ENCODE measurements at places on chromosomes 1 and 21. TPM values are rescaled to one million over a fixed set of nuclear protein-coding genes. Genes with fewer than 3 reads are reported as not detected.
A peak's percentile ranks its signal among the peaks of the same experiment; 100 is the strongest.

- no peak overlapping the region for H3K4me3 ChIP-seq
- H3K36me3 ChIP-seq, result no peaks in the 10 kb centered on the region
- H3K27me3 ChIP-seq, result no peaks in the 10 kb centered on the region
- DNase-seq, result no peak
- no peaks in the 10 kb centered on the region for H3K4me1 ChIP-seq
Observed at GRCh38 chr1:165551469-165551868, 7.7 kb downstream of the LRRC52 start.

GRCh38 chr1:156437037-156437867, 63.3 kb downstream of the MEF2D start:
- no peak for DNase-seq
- peaks cover 13% of the 10 kb centered on the region for H3K4me1 ChIP-seq
- no peak overlapping the region for H3K27ac ChIP-seq

DNA sequence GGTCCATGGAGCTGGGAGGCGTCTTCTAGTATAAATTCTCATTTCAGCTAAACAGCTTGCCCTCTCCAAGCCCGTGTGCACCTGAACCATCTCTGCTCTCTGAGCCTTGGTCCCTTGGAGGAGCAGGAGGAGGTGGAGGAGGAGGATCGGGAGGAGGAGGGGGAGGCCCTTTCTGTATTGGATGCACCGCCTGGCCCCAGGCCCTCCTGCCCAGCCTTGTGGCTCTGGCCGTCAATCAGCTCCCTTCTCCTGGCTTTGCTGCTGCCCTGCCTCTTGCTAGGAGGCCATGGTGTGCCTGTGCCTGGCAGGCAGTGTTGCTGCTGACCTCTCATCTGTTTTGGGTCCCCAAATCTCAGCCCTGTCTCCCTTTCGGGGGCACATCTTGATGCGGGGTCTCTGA, 9.0 kb downstream of the COL18A1 start:
- H3K27ac ChIP-seq, result no peak overlapping the region
- no peaks in the 10 kb centered on the region for H3K27me3 ChIP-seq
- no peak for DNase-seq
- H3K4me3 ChIP-seq, result no peak overlapping the region
- H3K4me1 ChIP-seq, result no peaks in the 10 kb centered on the region

DNA sequence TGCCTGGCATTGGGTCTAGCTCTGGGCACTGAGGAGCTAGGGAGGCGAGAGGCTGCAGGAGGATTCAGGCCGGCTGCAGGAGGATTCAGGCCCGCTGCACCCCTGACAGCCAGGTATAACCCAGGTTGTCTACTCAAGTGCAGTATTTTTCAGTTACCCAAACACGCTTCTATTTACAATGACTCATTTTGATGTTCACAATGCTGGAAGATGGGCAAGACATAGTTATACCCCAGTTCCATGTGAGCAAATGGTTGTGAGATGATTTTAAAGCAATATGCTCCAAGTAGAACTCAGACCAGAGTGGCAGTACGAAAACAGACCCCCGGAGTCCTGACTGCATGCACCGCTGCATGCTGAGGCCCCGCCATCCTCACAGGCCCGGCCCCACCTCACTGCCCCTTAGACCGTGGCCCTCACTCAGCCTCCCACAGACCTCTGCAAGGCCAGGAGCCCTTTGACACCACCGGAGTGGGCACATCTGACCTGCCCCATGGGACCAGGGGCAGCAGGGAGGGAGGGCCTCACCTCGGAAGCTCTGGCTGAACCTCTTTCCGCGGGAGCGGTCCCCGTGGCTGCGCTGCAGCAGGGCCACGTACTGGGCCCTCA, 553 bp downstream of the LEFTY1 start:
- H3K4me1 ChIP-seq, result peaks cover under 1% of the 10 kb centered on the region
- no peak overlapping the region for H3K27ac ChIP-seq
- DNase-seq, result no peak
- no peaks in the 10 kb centered on the region for H3K27me3 ChIP-seq
- H3K4me3 ChIP-seq, result no peak overlapping the region
- H3K36me3 ChIP-seq, result no peaks in the 10 kb centered on the region

DNA sequence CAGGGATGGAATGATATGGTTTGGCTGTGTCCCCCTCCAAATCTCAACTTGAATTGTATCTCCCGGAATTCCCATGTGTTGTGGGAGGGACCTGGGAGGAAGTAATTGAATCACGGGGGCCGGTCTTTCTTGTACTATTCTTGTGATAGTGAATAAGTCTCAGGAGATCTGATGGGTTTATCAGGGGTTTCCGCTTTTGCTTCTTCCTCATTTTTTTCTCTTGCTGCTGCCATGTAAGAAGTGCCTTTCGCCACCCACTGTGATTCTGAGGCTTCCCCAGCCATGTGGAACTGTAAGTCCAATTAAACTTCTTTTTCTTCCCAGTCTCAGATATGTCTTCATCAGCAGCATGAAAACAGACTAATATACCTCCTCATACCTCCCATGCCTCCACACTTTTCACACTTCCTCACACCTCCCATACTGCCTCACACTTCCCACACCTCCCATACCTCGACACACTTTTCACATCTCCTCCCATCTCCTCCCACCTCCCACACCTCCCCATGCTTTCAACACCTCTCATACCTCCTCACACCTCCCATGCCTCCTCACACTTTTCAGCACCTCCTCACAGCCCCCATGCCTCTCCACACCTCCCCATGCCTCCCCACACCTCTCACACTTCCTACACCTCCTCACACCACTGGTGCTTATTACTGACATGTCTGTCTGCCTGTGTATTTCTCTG, 21.3 kb downstream of the GPR137B start:
- no peaks in the 10 kb centered on the region for H3K27me3 ChIP-seq
- H3K4me1 ChIP-seq, result no peaks in the 10 kb centered on the region
- no peak overlapping the region for H3K27ac ChIP-seq
- no peak overlapping the region for H3K4me3 ChIP-seq

DNA sequence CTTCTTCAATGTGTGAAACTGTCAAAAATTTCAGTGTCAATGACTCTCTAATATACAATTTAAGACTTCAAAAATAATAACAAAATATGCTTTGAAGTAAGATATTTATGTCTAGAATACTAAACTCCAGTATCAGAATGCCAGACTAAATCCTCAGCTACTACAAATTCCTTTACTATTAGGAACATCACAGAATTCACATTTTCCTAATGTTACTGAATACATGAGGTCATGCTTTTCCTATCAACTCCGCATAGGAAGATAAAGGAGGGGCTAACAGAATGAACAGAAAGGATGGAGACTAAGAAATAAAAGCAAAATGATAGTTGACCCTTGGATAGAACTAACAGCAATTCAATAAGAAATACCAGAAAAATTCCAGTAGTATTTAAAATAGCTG, 292.7 kb downstream of the SDCCAG8 start:
- H3K27ac ChIP-seq, result no peak overlapping the region
- H3K27me3 ChIP-seq, result no peaks in the 10 kb centered on the region
- DNase-seq, result no peak

- DNase-seq, result no peak
- no peak overlapping the region for H3K27ac ChIP-seq
- no peaks in the 10 kb centered on the region for H3K27me3 ChIP-seq
- no peaks in the 10 kb centered on the region for H3K36me3 ChIP-seq
- peaks cover 9% of the 10 kb centered on the region for H3K4me1 ChIP-seq
Observed at GRCh38 chr1:154729031-154729442, 121.1 kb upstream of the ADAR start.

DNA sequence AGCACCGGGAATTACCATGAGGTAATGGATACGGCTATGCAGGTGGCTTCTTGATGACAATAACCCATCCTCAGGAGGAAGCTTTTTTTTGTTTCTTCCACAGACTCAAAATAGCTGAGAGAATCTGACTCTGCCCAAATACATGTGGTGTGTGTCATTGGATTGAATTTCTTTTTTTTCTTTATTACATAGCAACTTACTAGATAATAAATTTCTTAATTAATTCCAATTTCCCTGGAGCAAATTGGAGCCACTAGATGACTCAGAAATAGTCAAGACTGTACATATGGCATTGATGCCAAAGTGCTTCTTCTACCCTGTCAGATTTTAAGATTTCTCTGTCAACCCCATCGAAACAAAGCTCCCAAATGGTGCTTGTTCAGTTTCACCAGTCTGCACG, 42.7 kb downstream of the L1TD1 start:
- no peaks in the 10 kb centered on the region for H3K27me3 ChIP-seq
- H3K27ac ChIP-seq, result no peak overlapping the region
- H3K4me3 ChIP-seq, result no peak overlapping the region
- no peak for DNase-seq

DNA sequence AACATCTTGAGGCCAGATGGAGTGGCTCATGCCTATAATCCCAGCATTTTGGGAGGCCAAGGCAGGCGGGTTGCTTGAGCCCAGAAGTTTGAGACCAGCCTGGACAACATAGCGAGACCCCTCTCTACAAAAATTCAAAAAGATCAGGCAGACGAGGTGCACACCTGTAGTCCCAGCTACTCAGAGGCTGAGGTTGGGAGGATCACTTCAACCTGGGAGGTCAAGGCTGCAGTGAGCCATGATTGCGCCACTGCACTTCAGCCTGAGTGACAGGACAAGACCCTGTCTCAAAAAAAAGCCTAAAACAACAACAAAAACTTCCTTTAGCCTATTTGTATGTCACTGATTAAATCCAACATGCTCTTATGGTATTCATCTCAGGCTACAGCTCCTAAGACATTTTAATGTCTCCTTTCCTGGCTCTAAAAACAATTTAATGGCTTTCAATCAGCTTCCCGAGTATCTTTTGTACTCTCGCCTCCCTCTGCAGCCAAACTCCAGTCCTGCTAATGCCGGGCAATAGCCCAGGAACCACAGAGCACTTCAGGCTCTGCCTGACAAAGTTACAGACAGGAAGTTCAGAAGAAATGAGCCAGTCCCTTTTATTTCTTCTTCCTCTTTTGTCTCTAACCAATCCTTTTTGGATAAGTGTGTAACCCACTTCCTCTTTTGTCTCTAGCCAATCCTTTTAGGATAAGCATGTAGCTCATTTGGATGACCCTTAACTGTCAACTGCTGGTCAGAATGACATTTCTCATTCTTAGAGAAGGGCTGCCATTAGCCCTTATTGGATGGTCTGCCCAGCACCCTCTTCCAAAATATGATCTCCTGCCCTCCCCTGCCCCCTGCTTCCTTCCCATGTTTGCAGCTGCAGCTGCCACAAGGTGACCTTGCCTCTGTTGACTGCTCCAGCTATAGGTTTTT, 6.6 kb upstream of the DOP1B start:
- H3K36me3 ChIP-seq, result no peaks in the 10 kb centered on the region
- H3K27ac ChIP-seq, result peak overlapping the region; percentile 62
- H3K4me1 ChIP-seq, result peaks cover 18% of the 10 kb centered on the region
- no peaks in the 10 kb centered on the region for H3K27me3 ChIP-seq
- peak; percentile 77 for DNase-seq

DNA sequence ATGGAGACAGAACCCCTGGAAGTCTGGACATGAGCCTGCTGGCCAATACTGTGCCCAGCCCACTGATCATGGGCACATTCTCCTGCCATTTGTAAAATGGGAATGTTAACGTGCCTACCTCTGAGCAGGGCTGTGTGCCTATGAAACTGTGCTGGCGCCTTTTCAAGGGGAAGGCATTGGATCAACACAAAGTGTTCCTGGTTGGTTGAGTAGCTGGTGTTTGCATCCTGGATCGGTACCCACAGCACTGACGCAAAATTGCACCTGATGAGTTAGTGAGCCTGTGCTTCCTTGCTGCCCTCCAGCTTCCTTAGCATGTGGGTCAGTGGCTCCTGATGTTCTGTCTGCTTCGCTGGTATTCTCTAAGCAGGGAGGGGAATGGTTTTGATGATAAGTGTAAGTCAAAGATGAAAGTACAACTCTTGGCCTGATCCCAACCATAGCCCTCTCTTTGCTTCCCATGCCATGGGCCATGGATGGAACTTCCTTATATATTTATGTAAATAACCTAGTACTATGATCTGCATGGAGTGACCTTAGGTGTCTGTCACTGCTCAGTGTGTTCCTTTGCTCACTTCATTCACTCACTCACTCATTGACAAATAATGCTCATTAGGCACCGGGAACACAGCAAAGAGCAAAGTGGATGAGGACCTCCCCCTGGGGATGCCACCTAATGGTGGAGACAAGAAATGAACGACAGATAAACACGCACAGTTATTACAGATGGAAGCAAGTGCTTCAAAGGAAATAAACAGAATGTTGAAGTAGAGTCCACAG, 22.7 kb downstream of the MAB21L3 start:
- no peaks in the 10 kb centered on the region for H3K4me1 ChIP-seq
- H3K27ac ChIP-seq, result no peak overlapping the region
- H3K4me3 ChIP-seq, result no peak overlapping the region
- DNase-seq, result no peak
- no peaks in the 10 kb centered on the region for H3K27me3 ChIP-seq

- DNase-seq, result no peak
- peaks cover 3% of the 10 kb centered on the region for H3K4me1 ChIP-seq
- no peak overlapping the region for H3K27ac ChIP-seq
Observed at GRCh38 chr1:76891931-76892622, 24.8 kb downstream of the ST6GALNAC5 start.

DNA sequence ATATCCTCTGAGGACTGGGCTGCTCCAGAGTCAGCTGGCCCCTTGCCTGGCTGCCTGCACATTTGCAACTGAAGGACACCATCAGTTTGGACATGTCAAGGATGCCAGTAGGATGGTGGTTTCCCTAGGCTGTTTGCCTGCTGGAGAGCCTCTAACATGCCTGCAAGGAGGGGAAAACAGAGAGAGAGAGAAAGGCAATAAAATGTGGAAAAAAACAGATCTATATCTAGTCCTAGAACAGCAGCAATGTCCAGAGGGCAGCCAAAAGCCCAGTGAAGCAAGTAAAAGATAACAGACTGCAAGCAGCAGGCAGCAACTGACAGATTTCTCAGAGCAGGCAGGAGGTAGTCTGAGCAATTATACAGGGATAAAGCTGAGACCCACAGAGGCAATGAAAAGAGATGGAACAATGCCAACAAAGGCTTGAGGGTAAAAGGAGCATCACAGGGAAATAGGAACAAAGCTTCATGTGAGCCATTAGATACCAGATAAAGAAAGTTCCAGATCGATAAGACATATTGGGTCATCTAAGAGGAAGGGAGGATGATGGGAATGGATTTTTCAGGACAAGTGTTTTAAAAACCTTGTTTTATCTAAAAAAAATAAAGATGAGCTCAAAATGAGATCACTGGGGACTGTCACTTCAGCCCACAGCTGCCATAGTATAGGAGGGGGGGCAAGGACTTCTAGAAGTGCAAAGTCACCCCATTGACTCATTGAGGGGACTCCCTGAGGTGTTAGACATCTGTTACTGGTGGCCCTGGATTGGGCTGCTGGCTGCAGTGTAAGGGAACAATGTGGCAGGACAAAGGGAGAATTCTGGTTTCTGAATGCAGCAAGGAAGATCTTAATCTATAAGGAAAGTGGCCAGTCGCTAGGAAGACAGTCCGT, 38.6 kb upstream of the GADD45A start:
- no peak for DNase-seq
- no peaks in the 10 kb centered on the region for H3K27me3 ChIP-seq
- H3K4me1 ChIP-seq, result peaks cover 15% of the 10 kb centered on the region
- H3K4me3 ChIP-seq, result no peak overlapping the region
- H3K27ac ChIP-seq, result peak overlapping the region; percentile 21

GRCh38 chr1:209542585-209542984, 40.9 kb upstream of the CAMK1G start:
- no peak overlapping the region for H3K27ac ChIP-seq
- H3K4me3 ChIP-seq, result no peak overlapping the region
- H3K27me3 ChIP-seq, result no peaks in the 10 kb centered on the region
- no peaks in the 10 kb centered on the region for H3K36me3 ChIP-seq
- DNase-seq, result no peak

Gene LAD1
- total RNA-seq, result 42.6 TPM

Gene NBPF4
- total RNA-seq, result not detected

Gene DNAJC28
- 2.3 TPM for total RNA-seq

Gene SPRR1A
- total RNA-seq, result not detected

Gene DYRK3
- 8.1 TPM for total RNA-seq

Gene DNAI4
- total RNA-seq, result 10.2 TPM
